ENCODE measurements at places on chromosomes 1 and 21. TPM values are rescaled to one million over a fixed set of nuclear protein-coding genes. Genes with fewer than 3 reads are reported as not detected.

DIRAS3 gene
- 0.78 TPM for total RNA-seq

RAB3B gene
- total RNA-seq, result 4.1 TPM

SEC16B gene
- 1.2 TPM for total RNA-seq

LCE2B gene
- total RNA-seq, result not detected

ZNF684 gene
- 2.7 TPM for total RNA-seq

DEPDC1 gene
- total RNA-seq, result 44.8 TPM
